ENCODE measurements at places on chromosomes 12 and 14.

- DNase-seq: no peak
Measured at GRCh38 chr12:12975322-12976077, 23.5 kb upstream of the GPRC5D start.

DNA sequence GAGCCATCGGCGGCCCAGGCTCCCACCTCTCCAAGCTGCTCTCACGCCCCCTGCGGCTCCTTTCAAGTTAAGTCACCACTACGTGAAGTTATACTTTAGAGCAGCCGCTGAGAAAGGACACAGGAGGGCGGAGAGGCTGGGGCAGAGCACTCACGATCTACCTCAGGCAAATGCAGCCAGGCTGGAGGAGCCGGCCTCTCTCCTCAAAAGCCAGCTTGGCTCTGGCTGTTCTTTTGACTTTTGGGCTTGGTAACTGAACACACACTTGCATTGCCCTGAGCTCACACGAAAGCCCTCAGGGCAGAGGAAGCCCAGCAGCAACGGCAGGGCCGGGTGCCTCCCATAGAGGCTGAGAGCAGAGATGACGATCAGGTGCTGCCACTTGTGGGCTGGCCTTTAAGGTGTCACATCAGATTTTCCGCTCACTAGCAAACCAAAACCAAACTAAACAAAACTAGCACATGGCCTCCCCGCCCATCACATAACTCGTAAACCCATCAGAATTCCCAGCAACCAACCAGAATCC, 75.2 kb downstream of the PITPNM2 start:
- no peak for DNase-seq

DNA sequence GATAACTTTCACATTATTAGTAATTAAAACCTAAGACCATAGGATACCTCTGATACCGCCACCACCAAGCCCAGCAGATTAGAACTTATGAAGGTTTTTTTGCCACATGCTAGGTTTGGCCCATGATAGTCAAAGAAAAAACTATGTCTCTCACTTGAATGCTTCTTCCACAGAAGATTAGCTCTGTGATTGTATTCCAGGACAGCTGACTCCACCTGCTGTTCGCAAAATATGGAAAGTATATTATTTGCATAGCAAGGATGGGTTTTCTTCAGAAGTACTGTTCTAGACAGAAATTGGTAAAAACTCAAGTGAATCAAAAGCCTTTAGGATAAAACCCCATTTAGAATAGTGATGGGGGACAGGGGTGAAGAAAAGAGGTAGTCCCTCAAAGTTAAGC, 42.2 kb downstream of the PPFIBP1 start:
- DNase-seq: no peak

- no peak for DNase-seq
Measured at GRCh38 chr12:121964813-121965643, 46.6 kb downstream of the CFAP251 start.

GRCh38 chr14:34029921-34030334, 79.1 kb upstream of the EGLN3 start:
- DNase-seq: no peak

GRCh38 chr14:77083082-77083481, 15.0 kb upstream of the CIPC start:
- no peak for DNase-seq

GRCh38 chr12:27297566-27297965, 35.1 kb upstream of the BMAL2 start:
- DNase-seq: no peak

Data from NCI-H2081 treated with DMSO at 0.1 percent for 48 hours (cell line).